A549 treated with ZK216348 at 1 μM for 4 hours (cell line): ENCODE measurements at places on chromosomes 11 and 22. TPM values are rescaled to one million over a fixed set of nuclear protein-coding genes. Genes with fewer than 3 reads are reported as not detected.

Gene IGSF9B
- 0.55 to 2.3 TPM (median 2.0 TPM) in 5 replicates for total RNA-seq

Gene ENDOD1
- total RNA-seq: 10.9 to 15.8 TPM (median 15.0 TPM) in 5 replicates

Gene ARHGAP32
- total RNA-seq: 2.9 to 6.8 TPM (median 4.5 TPM) in 5 replicates

Gene IRAG1
- 0.06 TPM in 1 of 5 replicates, not detected in the others for total RNA-seq

Gene PRR33
- total RNA-seq: not detected in 5 replicates

Gene PATE2
- total RNA-seq: 0.41 TPM in 1 of 5 replicates, not detected in the others

Gene RIC3
- 1.8 to 3.7 TPM (median 2.9 TPM) in 5 replicates for total RNA-seq

Gene C11orf97
- total RNA-seq: not detected in 5 replicates

Gene OMP
- total RNA-seq: not detected in 5 replicates

Gene CNIH2
- 0.88 to 2.7 TPM (median 1.7 TPM) in 5 replicates for total RNA-seq

Gene CHRM1
- total RNA-seq: 0.05 TPM in 1 of 5 replicates, not detected in the others

Gene ZNF280B
- 0.74 to 1.9 TPM (median 1.5 TPM) in 5 replicates for total RNA-seq
